ENCODE measurements at places on chromosomes 5 and 9.

- DNase-seq, result no peak
These were observed 50.8 kb upstream of the NOTCH1 start for GRCh38 chr9:136596630-136597031.

- DNase-seq, result no peak
These were observed 429.0 kb downstream of the ZNF608 start for GRCh38 chr5:124317451-124317850.

DNA sequence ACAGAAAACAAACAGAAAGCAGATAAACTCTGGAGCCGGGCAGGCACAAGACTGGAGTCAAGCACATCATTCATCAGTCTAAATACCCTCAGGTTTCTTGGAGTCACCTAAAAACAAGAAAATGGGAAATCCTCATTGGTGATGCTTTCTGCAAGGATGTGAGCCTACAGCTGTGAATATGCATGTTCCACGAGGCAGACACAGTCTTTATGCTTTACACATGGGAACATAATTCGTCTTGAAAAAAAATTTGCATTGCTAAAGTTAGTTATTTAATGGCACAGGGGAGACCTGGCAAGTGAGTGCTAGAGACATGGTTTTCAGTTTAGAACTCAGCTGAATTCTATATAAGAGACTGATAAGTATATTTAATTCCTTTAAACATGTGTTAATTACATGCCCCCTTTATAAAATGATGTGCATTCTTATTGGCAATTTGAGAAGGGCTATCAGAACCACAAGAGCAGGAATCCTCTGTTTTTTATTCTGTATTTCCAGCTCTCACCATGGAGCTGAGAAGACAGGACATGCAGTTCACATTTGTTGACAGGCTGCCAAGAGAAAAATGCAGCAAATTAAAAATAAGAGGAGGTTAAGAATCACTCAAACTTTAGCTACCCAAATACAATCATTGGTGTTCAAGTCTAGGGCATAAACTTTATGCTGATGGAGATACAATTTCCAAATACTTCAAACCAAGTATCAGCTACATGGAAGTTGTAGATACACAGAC, 438.0 kb upstream of the MPDZ start:
- DNase-seq, result no peak

DNA sequence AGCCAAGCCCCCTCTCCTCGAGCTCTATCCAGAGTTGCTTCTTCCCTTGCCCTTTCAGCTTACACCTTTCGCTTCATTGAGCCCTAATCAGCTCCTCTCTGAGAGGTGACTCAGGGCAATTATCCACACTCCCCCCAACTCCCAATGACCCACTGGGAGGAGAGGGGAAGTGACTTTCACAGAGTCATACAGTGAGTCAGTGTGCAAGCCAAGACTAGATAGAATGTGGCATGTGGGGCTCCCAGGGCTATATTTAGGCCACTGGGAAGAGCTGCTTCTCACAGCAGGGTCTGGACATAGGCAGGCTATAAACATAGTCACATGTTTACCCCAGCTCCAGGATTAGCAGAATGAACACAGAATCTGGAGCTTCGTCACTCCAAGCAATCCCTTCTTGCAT, 57.4 kb downstream of the NRG2 start:
- DNase-seq, result no peak

GRCh38 chr5:142320430-142320738, 4.4 kb downstream of the SPRY4 start:
- no peak for DNase-seq

DNA sequence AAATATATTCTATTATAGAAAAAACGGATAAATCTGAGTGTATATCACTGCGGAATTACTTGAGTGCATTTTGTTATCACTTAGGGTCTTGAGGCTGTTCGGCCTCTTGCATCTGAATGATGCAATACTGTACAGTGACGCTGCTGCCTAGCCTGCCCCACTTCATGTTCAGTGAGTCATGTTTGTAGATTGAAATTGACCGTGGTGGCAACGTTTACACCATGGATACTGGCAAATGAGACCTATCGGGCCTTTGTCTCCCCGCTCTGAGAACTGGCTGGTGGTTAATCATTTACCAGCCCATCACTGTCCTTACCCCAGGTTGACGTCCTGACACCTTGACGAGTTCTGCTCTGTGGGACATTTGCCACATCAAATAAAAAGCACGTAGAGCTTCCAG, 510.1 kb upstream of the ADAMTS16 start:
- no peak for DNase-seq

Measured in activated naive CD8-positive, alpha-beta T cell treated with anti-CD3 and anti-CD28 coated beads, Interleukin-2, amount 50 U/mL, for 16 hours (primary cell).